ENCODE measurements at places on chromosomes 3 and 15.

- DNase-seq = no peak
These were observed 68.5 kb downstream of the SAMMSON start for GRCh38 chr3:70067860-70068521.

DNA sequence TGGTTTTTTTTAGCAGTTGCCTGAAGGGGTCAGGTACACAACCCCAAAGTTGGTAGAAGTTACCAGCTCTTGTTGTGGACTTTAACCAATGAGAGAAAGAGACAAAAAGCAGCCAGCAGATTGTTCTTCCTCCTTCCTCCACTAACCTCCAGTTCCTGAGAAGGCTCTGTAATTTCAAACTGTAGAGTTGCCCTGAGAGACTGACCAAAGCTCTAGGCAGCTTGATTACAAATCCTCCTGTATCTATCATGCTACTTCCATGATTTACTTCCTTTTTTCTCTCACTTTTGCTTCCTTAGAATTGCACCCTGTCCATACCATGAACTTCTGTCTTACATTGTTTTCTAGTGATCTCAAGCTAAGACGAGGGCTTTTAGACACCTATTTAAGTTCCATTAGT, 29.2 kb downstream of the NSUN3 start:
- no peak for DNase-seq

- no peak for DNase-seq
These were observed 13.9 kb downstream of the PCYT1A start for GRCh38 chr3:196273655-196274054.

DNA sequence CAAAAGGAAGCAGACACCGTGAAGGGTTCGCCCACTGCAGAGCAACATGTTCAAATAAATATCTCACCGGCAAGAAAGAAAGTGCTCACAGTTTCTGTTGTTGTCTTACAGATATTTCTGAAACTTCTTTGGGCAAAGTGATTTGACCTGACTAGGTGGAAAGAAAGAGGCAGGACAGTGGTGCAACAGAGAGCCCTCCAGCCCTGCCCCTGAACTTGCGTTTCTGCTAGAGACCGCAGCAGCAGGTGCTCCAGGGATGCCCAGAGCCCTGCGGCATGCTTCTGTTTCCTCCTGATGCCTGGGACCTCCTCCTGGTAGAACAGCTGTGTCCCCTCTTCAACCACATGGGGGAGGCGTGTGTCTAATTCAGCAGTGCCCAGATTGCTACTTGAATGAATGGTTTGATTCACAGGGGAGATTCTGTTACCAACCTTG, 123.4 kb downstream of the ATP10A start:
- peak; percentile 62 for DNase-seq

DNA sequence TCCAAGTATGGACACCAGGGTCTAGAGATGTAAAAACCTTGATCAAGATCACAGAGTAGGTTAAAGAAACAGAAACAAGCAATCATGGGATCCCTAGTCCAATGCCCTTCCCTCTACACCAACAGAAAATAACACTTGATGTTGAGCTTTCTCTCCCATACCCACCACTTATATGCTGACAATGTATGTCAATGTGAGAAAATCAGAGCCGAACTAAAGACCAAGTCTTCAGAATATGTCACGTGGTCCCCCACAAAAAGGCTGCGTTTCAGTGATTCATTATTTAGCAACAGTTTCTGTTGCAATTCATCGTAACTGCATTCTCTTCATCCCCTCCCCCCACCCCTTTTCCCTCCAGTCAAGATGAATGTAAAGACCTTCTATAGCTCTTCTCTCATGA, 278.9 kb upstream of the STT3B start:
- no peak for DNase-seq

DNA sequence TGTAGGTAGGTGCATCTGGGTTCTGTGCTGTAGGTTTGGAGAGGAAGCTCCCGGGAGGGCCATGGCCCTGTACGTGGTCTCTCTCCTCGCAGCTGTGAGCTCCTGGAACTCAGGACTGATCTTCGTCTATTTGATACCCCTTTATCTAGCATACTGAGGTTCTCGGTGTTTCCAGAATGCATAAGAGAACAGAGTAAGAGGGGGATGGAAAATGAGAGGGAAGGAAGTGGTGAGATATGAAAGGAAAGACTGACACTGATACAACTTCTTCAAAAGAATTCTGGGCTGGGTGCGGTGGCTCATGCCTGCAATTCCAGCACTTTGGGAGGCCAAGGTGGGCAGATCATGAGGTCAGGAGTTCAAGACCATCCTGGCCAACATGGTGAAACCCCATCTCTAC, 90.7 kb downstream of the CHRD start:
- DNase-seq = no peak

DNA sequence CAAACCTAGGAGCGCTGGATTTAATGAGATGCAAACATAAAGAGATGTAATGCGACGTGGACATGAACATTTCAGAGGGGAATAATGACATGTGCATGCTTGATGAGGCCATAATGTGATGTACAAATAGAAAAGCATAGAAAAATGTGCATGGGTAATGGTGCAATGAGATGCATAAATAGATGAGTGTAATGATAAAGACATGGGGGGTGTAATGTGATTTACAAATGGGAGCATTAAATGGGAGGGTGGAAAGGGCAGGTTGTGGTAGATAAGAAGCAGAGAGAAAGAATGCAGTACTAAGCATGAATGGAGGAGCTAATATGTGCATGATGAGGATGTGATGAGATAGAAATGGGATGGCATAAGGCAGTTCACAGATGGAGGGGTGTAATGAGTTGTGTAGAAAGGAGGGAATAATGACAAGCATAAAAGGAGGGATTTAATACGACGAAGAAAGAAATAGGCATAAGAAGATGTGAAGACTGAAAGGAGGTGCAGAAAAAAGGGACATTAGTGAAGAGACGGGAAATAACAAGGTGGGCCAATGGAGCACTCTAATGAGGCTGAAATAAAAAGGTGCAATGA, 137.5 kb upstream of the CCNL1 start:
- DNase-seq = no peak

DNA sequence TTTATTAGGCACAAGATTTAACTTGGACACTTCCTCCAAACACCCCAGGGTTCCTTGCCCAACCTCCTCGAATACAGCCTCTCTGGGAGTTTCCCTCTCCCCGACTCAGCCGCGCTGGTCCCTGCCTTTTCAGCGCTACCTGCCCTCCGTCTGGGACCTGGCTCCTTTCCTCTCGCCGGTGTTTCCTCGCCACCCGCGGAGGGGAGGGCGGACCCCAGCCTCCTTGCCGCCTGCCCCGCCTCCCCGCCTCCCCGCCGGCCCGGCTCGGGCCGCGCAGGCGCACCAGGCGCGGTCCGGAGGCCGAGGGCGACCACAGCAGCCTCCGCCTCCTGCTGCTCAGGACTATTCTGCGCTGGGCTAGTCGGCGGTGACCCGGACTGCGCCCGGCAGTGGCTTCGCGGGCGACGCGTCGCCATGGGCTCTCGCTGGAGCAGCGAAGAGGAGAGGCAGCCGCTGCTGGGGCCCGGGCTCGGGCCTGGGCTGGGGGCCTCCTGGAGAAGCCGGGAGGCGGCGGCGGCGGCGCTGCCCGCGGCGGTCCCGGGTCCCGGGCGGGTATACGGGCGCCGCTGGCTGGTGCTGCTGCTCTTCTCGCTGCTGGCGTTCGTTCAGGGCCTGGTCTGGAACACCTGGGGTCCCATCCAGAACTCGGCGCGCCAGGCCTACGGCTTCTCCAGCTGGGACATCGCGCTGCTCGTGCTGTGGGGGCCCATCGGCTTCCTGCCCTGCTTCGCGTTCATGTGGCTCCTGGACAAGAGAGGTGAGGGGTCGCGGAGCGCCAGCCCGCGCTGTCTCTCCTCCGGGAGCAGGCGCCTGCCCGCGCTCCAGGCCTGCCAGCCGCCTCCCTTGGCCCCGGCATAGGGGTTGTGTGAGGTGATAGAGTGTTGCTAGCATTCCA, at the start of gene SLC49A4:
Gene SLC49A4 (plus strand): TSS at position 291 of the 895 bp plus-strand sequence. CDS start 124 bp downstream, at position 415.
- DNase-seq = peak; percentile 32

DNA sequence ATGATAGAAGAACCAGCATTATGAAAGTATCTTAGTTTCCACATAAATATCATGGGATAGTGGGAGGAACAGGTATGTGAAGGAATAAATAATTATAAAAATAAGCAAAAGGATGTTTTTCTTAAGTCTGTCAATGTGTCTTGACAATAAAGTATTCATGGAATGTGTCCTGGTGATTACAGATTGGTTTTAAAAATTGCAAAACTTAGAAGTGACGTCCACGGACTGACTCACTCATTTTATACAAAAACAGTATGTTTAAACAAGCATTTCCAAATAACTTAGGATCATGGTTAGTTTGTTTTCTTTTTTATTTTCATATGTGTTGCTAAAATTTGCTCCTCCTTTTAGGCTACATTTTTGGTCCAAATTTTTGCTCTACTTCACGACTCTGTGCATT, 687.0 kb upstream of the NECTIN3 start:
- no peak for DNase-seq

DNA sequence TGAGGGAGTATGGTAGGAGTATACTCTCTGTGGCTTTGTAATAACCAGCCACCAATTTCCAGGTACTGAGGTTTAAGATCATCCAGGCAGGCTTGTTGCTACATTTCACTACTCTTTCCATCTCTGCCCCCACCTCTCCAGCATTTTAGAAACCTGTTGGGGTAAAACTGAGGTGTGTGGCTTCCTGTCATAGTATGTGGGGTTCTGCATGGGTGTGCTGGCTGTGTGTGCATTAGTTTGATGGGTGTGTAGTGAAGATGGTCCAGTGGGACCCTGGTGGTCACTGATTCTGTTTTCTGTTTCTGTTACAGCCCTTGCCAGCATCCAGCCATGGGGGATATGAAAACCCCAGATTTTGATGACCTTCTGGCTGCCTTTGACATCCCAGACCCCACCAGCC, 34.0 kb downstream of the ZNF592 start:
- no peak for DNase-seq

GRCh38 chr15:73997986-73998385, 3.5 kb downstream of the PML start:
- no peak for DNase-seq

- DNase-seq = peak; percentile 78
These were observed 105.7 kb upstream of the TRPM1 start for GRCh38 chr15:31207246-31207645.

DNA sequence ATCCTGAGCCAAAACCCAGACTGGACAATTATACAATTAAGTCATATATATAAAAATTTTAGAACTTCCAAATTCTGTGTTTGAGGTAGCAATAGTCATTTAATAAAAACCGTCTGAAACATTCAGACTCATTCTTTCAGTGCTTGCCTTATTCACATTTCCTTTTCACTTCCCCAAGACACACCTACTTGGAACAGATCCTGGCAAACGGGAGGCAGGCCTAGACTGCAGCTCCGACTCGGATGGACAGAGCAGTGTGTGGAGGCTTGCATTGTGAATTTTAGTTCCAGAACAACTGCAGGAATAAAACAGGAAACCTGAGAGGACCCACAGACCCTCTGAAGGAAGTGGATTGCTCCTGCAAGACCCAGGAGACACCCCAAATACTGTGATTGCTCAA, 341.4 kb downstream of the CNTN3 start:
- no peak for DNase-seq

GRCh38 chr3:123984957-123985356, 7.0 kb downstream of the ROPN1 start:
- no peak for DNase-seq

DNA sequence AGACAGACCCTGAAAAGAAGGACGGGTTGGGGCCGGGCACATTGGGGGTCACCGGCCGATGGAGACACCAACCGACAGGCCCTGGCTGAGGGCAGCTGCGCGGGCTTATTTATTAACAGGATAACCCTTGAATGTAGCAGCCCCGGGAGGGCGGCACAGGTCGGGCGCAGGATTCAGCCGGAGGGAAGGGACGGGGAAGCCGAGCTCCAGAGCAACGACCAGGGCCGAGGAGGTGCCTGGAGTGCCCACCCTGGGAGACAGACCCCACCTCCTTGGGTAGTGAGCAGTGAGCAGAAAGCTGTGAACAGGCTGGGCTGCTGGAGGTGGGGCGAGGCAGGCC, 2.2 kb upstream of the LSMEM2 start:
- no peak for DNase-seq

- DNase-seq = no peak
These were observed 57.3 kb downstream of the ROBO2 start for GRCh38 chr3:77096966-77097890.

GRCh38 chr3:132643366-132643765, 16.2 kb downstream of the ACAD11 start:
- DNase-seq = no peak

GRCh38 chr3:172113710-172114109, 74.3 kb downstream of the FNDC3B start:
- no peak for DNase-seq

DNA sequence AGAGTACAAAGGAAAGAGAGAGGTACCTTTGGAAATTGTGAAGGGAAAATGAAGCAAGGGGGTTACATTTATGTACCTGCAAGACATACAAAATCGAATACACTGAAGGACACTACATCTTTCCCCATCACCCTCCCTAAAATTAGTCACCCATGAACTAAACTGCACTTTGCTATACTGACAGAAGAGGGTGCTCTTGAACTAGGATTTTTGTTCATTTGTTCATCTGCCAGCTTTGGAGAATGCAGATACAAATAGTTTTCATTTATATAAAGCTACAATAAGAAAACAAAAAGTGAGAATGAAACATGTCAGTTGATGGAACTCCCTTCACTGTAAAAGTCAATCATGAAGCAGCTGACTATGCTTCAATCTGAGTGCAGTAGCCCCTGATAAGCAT, 55.7 kb downstream of the PCCB start:
- DNase-seq = no peak

- no peak for DNase-seq
These were observed 71.4 kb downstream of the ARNT2 start for GRCh38 chr15:80475572-80475971.

- no peak for DNase-seq
These were observed 401.2 kb upstream of the C2CD4B start for GRCh38 chr15:62566248-62566647.

DNA sequence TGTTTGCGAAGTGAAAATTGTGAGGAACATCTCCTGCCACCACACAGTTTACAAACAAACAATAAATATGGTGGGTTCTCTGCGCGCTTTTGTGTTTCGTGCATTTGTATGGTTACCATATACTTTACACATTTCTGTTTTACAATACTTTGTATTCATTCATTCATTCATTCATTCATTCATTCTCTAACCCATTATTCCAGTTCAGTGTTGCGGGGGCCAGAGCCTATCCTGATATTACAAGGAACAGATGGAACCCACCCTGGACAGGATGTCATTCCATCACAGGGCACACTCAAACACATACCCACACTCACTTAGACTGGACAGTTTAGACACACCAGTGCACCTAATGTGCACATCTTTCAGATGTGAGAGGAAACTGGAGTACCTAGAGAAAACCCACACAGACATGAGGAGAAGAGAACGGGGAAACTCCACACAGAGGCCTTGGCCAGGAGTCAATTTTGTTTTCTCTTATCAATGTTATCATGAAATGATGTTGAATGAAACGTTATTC, 160.5 kb downstream of the FNDC3B start:
- DNase-seq = no peak

GRCh38 chr3:95923496-95924210, 890.7 kb upstream of the EPHA6 start:
- DNase-seq = no peak

DNA sequence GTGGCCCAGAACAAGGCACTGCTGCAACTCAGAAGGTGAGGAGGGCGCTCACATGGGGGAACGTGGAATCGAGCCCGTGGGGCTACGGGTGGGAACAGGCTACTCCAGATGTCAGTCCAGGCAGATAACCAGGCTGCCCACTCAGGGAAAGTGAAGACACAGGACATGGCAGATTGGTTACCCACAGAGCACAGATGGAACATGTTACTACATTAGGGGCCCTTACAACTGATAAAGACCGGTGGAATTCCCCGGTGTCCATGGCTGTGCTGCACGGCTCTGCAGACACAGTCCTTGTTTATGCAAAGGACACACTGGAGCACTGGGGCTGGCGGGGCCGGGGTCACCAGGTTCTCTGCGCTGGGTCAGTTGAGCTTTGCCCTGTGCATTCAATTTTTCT, 36.9 kb downstream of the PCSK6 start:
- no peak for DNase-seq

All from CD8-positive, alpha-beta T cell (primary cell).